ENCODE measurements at places on chromosomes 1 and 21.

DNA sequence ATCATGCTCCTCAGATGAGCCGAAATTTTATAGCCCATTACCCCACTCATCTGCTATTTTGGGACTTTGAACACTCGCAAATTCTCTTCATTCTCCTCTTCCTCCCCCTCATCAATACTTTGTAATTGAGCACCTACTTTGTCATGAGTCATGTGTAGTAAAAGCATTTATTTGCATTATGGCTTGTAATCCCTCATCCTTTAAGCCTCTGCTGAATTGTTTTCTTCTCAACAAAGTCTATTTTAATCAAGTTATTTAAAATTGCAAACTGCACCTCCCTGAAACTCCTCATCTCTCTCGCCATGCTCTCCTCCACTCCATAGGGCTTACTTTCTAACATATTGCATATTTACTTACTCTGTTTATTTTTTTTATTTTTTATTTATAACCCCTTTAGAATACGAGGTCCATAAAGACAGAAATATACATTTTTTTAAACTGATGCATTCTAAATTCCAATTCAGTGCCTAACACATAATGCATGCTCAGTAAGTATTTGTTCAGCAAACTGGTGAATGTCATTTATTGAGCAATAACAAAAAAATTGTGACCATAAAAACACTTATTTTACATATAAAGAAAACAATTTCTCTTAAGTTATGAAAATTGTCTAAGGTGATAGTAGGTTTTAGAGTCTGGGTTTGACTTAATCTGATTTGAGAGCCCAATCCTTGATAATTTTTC lies 161.7 kb downstream of the FASLG start:
- DNase-seq = no peak

- DNase-seq = no peak
Measured at GRCh38 chr1:113438505-113439276, 48.4 kb downstream of the MAGI3 start.

- DNase-seq = no peak
Measured at GRCh38 chr1:113250161-113250560, 140.2 kb upstream of the MAGI3 start.

DNA sequence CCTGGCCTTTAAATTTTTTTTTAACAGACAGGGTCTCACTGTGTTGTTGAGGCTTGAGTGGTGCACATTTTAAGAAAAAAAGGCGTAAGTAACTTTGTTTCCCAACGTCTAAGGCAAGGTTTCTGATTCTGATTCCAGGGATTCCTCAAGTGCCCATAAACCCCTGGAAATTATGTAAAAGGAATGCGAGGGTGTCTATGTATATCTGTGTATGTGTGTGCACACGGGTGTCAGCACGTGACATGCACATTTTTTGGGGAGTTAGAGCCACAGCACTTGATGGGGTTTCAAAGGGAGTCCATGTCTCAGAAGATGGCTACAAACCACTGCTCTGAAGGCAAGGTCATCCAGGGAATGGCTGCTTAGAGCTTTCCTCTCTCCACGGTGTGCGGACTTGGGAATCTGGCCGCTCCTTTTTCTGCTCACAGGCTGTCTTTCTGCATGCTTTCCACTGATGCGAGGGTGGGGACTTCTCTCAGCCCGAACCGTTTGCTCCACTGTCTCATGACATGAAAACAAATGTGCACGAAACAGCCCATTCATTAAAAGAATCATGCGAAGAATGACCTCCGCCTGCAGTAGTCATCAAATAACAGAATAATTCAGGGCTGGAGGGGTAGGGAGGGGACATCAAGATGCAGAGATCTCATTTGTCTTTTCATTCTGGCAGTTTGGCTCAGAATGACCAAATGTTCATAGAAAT lies 18.7 kb upstream of the RERE start:
- no peak for DNase-seq

DNA sequence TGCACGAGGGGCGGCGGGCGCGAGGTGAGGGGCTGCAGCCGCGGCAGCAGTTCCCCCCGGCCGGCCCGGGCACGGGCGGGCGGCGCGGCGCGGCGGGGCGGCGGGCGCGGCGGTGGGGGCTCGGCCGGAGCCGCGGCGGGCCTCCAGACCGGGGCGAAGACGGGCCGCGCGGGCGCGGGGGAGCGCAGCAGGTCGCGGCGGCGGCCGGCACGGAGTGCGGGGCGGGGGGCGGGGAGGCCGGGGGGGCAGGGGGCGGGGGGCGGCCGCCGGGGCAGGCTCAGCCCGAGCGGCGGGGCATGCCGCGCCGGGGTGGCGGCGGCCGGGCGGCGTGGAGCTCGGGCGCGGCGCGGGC lies 311 bp downstream of the IRF2BP2 start:
- no peak for DNase-seq

GRCh38 chr1:33660244-33660643 lies 187.8 kb downstream of the ZSCAN20 start:
- DNase-seq = no peak

DNA sequence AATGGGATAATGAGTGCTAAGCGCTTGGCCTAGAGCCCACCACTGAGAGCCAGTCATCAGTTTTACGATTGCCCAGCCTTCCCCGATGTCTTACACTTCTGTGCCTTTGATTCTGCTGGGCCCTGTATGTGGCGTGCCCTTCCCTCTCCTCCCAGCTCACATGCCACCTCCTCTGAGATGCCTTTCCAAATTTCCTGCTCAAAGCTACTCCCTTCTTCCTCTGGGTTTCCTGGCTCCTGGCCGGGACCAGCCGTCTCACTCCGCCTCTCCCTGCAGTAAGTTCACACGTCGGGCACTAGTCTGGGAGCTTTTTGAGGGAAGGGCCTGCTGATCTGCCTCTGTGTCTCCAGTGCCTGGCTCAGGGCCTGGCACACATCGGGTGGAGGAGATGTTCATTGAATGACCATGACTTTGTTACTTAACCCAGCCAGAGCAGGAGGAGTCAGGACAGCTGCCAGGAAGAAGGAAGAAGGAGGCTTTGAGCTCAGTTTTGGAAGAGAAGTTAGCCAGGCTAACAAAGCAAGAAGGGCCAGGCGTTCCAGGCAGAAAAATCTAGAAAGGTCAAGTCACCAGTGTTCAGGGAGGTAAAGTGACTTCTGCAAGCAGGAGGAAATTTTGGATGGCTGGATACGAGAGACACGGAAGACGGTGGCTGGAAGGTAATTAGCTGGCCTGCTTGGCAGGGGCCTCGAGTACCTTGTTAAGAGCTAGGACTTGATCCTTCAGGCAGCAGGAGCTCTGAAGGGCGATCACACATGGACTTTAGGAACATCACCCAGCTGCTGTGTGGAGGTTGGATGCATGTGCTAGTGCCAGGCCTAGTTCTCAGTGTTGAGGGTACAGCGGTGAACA lies 63.6 kb downstream of the EPHB2 start:
- no peak for DNase-seq

- DNase-seq = peak; percentile 57
Measured at GRCh38 chr1:244435562-244436205, 16.0 kb downstream of the ADSS2 start.

- no peak for DNase-seq
Measured at GRCh38 chr1:77044133-77044849, 174.9 kb downstream of the PIGK start.

- no peak for DNase-seq
Measured at GRCh38 chr1:33379631-33380354, 51.1 kb downstream of the PHC2 start.

- DNase-seq = no peak
Measured at GRCh38 chr1:114272593-114272992, 118.9 kb upstream of the SYT6 start.

GRCh38 chr1:162168261-162168660 lies 98.8 kb downstream of the NOS1AP start:
- DNase-seq = no peak

GRCh38 chr1:64518692-64519481 lies 49.0 kb downstream of the CACHD1 start:
- no peak for DNase-seq

DNA sequence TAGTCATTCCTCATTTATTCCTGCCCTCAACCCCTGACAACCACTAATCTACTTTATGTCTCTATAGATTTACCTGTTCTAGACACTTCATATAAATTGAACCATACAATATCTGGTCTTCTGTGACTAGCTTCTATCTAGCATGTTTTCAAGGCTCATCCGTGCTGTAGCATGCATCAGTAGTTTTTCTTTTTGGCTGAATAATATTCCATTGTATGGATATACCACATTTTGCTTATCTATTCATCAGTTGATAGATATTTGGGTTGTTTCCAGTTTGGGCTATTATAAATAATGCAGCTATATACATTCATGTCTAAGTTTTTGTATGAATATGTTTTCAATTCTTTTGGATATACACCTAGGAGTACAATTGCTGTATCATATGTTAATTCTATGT lies 101.5 kb downstream of the HFM1 start:
- no peak for DNase-seq

GRCh38 chr21:17048974-17049373 lies 463.9 kb upstream of the CXADR start:
- DNase-seq = no peak

DNA sequence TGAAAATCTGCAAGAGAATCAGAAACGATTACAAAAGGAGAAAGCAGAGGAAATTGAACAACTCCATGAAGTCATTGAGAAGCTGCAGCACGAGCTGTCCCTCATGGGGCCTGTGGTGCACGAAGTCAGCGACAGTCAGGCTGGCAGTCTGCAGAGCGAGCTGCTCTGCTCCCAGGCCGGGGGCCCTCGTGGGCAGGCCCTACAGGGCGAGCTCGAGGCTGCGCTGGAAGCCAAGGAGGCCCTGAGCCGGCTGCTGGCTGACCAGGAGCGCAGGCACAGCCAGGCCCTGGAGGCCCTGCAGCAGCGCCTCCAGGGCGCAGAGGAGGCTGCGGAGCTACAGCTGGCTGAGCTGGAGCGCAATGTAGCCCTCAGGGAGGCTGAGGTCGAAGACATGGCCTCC lies 47.5 kb upstream of the DIP2A start:
- DNase-seq = no peak

DNA sequence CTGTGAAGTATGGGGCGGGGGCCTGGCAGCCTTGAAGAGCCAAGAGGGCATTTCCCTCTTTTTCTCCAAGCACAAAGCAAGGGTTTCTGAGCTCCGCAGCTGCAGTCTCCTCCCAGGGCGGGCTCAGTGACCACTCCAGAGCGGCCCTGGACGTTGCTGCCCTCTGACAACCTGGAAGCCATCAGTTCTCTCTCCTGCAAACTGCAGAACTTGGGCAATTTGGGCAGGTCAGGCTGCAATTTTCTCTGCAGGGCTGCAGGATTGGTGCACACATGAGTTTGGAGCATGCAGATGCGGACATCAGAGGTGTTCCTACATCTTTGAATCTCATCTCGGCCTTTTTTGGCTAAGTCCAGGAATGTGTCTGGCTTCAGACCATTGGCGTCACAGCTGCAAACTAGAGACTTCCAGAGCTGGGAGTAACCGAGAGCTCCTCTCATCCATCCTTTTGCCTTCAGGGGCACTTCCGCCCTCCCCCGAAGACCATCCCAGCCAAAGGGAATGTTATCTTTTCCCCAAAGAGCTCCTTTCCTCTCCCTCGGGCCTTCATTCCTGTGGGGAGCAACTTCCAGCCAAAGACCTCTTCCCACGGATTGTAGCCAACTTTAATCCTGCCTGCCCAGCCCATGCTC lies 139.6 kb upstream of the WNT4 start:
- DNase-seq = no peak

GRCh38 chr1:149843431-149844041 lies 55.8 kb upstream of the BOLA1 start:
- DNase-seq = no peak

DNA sequence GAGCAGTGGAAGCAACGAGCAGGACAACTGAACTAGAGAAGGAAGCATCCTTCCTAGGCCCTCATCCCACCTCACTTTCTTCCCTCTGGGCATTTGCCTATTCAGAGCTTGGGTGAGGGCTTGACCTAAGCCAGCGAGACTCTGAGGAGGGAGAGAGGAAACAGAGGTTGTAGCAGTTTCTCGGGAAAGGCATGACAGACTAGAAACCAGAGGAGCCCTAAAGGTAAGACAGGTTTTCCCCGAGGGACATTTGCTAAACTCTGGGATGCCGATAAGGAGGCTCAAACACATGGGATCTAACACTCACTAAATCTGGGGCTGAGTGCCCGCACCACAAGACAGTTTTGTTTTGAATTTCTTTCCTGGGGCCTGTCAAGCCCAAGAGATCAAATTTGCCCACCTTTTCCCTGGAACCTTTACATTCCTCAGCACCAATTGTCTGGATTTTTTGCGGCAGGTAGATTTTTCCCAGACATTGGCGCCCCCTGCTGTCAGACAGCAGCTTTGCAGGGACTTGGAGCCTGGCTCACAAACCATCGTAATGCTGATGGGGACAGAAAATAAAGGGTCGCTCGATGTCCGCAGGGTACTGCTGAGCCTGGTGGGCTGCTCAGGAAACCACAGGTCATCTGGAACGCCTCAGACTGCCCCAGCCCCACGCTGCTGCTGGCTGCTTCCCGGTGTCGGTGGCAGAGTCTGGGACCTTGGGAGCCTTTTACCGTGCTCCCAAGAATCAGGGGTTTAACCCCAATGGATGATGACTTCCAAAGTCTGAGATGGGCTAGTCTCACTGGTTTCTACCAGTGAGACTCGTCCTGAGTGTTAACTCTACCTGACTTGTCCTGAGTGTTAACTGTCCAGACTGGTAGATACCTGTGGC lies 23.4 kb upstream of the TSPAN2 start:
- no peak for DNase-seq

DNA sequence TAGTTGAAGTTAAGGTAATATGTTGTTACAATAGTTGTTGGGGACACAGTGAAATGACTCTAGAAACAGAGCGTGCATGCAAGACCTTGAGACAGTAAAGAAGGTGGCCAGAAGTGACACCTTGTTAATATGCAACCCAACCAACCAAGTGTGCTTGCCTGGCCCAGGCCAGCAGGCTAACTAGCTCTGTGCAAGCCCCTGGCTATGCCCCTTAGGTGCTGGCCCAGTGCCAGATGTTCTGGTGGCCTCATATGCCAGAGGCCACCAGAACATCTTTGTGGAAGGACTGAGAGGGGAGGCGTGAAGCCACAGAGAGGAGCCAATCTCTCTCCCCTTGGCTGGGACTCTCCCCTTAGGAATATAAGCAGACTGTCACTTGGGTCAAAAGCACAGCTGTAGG lies 111.2 kb upstream of the JUN start:
- DNase-seq = no peak

- DNase-seq = no peak
Measured at GRCh38 chr1:66182551-66183178, 351.3 kb upstream of the SGIP1 start.

DNA sequence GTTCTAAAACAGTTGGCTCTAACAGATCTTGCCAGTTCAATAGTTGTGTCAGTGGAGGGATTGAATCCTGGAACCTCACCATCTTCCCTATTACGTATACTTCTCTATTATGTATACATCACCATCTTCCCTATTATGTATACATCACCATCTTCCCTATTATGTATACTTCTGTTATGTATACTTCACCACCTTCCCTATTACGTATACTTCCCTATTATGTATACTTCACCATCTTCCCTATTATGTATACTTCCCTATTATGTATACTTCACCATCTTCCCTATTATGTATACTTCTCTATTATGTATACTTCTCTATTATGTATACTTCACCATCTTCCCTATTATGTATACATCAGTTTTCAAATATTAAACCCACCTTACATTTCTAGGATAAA lies 34.4 kb upstream of the HP1BP3 start:
- DNase-seq = no peak

Measured in pulmonary artery endothelial cell (primary cell).